T-helper 1 cell (primary cell): ENCODE measurements at places on chromosomes 12 and 14.

- no peak for DNase-seq
Measured at GRCh38 chr14:30621354-30621939, 672 bp upstream of the SCFD1 start.

DNA sequence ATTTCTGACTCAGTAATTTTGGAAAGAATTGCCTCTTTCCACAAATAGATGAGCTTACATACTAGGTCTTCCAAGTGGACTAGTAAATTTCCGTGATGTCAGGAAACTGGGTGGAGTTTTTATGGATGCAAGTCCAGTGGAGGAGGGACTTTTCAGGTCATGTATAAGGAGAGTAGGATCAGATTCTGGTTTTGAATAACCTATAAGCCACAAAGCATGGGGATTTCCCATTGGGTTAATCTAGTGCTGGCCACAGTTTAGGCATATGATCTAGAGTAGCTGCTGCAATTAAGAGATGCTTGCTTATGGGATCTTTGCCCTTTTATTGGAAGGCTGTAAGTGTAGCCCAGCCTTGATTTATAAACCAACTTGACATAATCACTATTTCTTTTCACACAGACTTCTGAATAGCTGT lies 33.8 kb downstream of the STK38L start:
- DNase-seq, result no peak

GRCh38 chr12:1044199-1044598 lies 53.2 kb downstream of the ERC1 start:
- DNase-seq, result no peak

- DNase-seq, result no peak
Measured at GRCh38 chr14:42214981-42215491, 608.4 kb downstream of the LRFN5 start.

- no peak for DNase-seq
Measured at GRCh38 chr14:56112781-56113180, 5.4 kb upstream of the PELI2 start.

DNA sequence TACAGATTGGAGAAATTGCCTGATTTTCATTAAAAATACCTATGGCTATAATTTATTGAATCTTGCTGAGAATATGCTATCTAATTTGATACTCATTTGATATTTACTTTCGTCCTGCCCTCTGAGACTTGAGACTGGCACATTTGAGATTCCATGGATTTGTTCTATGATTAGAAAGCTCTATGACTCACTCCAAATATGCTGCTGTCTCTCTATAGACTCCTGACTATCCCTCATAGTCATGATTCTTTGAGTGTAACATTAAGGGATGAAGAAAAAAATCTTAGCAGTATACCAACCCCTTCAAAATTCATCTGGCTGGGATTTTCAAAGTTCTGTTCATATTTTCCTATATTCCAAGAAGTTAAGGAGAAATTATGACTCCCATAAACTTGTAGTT lies 191.9 kb downstream of the LRIG3 start:
- DNase-seq, result no peak

DNA sequence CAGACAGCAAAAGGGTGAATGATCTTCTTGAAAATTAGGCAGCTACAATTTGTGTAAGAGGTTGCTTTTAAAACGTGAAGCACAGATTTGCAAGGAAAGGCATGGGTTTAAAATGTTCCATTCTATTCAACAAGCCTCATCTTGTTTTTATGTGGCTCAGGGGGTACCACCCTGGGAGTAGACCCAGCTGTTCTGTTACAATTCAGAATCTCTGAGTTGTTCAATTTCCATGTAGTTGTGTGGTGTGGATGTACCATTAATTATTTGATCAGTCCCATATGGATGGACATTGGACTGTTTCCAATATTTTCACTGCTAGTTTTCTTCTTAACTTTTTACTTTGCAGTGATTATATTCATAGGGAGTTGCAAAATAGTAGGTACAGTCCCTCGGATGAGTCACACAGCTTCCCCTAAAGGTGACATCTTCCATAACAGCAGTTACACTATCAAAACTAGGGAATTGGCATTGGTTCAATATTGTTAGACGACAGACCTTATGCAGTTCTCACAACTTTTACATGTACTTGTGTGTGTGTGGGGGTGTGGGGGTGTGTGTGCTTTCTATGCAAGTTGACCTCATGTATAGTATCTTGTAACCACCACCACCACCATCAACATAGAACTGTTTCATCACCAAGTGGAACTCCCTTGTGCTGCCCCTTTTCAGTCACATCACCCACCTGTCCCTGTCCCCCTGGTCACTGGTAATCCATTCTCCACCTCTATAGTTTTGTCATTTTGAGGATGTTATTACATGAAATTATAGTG lies 59.0 kb upstream of the CAPRIN2 start:
- no peak for DNase-seq

GRCh38 chr14:32374155-32374554 lies 45.1 kb downstream of the AKAP6 start:
- DNase-seq, result no peak

DNA sequence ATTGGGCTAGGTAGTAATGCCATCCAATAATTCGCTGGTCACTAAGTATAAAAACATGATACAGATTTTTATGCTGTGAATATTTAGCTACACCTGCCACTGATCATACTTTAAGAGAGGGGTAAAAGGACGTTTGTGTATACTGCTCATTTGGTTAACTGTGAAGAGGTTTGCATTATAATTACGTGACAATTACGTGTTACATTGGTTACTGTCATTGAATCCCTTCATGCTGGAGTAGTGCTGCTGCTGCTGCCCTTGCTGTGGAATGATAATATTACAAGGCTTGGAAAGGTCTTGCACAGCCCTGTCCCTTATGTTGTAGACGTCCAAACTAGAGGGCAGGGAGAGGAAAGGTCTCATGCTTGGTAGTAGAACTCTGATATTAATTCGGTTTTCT lies 312.2 kb upstream of the ATP2B1 start:
- DNase-seq, result no peak

DNA sequence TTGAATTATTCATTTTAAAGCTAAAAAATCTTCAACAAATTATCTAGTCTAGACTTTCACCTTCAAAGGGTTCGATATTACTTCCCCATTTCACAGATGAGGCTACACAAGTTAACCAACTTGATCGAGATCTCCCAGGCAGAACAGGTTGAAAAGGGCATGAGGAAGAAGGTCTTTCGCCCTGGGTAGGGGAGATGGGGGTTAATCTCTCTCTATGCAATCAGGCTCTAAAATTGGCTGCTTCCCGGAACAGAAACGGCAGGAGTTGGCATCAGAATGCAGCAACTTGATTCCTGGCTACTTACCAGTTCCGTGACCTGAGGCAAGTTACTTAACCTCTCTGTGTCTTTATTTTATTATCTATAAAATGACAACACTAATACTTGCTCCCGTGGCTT lies 2.4 kb upstream of the CISTR start:
- DNase-seq, result no peak

- no peak for DNase-seq
Measured at GRCh38 chr12:92827836-92828431, 101.2 kb downstream of the EEA1 start.

GRCh38 chr12:100151769-100152168 lies 9.1 kb upstream of the BLTP3B start:
- DNase-seq, result no peak
